Activated T-helper 2 cell treated with anti-CD3 and anti-CD28 coated beads, Interferon-gamma antibody, Interleukin-2, Interleukin-4, amounts not matched to agents 10 μg/mL and 5 μg/mL and 100 μg/mL, durations not matched to agents 14 hours and 24 hours and 36 hours (primary cell): ENCODE measurements at places on chromosomes 2 and 18. TPM values are rescaled to one million over a fixed set of nuclear protein-coding genes. Genes with fewer than 3 reads are reported as not detected.

The CFC1 gene
- total RNA-seq, result not detected in 2 replicates

The OR6B2 gene
- total RNA-seq, result not detected in 2 replicates

The FSIP2 gene
- 0.21 and 0.28 TPM in 2 replicates for total RNA-seq

The QPCT gene
- total RNA-seq, result 0.48 and 0.71 TPM in 2 replicates

The MARCHF4 gene
- not detected in 2 replicates for total RNA-seq

The CCDC150 gene
- total RNA-seq, result 13.6 and 17.8 TPM in 2 replicates

The CFAP65 gene
- not detected in 2 replicates for total RNA-seq

GRCh38 chr18:25883091-25883490 lies 207.3 kb downstream of the SS18 start:
- DNase-seq, result no peak

DNA sequence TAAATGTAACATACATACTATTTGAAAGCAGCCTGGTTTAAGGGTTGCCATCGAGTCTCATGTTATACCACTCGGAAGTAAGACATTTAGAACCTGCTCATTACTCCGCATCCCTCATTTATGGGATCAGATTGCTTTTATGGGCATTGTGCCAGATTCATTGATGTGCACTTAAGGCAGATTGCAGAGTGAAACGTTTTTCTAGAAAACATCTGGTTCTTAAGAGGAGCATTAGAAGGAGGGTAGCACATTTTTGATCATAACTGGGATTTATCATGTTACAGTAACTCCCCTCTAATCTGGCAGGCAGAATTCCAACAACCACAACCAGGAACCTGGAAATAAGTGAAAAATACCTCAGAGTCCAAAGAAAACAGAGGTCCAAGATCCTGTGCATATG lies 74.2 kb upstream of the GALNT3 start:
- DNase-seq, result no peak

- no peak for DNase-seq
These were observed 3.5 kb upstream of the NOSTRIN start for GRCh38 chr2:168798888-168799410.

DNA sequence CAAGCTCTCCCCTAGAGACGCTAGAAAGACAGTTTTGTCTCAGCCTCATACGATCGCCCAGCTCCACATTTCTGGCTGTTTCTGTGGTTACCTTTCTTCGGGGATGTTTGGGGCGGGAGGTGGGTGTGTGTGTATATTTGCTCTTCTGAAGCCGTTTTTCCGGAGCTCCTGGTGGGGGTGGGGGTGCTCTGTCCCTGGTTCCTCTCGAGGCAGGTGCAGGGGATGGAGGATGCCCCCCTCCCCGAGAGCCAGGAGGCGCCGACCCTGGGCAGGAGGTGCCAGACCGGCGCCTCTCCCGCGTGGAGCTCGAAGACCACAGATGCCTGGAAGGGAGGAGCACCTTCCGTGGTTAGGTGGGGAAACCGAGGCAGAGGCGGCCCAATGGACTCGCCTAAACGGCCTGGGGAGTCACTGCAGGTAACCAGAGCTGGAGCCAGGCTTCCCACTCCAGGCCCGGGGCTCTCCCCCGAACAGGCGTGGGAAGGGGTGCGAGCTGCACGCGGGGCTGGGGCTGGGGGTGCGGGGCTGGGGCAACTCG lies 694 bp upstream of the HPCAL1 start:
- no peak for DNase-seq

GRCh38 chr18:8412117-8412516 lies 197.1 kb upstream of the RAB12 start:
- DNase-seq, result no peak

- peak; percentile 31 for DNase-seq
These were observed 21.8 kb downstream of the ATG4B start for GRCh38 chr2:241659150-241659739.

- no peak for DNase-seq
These were observed 35.1 kb downstream of the NLRC4 start for GRCh38 chr2:32229635-32230034.

DNA sequence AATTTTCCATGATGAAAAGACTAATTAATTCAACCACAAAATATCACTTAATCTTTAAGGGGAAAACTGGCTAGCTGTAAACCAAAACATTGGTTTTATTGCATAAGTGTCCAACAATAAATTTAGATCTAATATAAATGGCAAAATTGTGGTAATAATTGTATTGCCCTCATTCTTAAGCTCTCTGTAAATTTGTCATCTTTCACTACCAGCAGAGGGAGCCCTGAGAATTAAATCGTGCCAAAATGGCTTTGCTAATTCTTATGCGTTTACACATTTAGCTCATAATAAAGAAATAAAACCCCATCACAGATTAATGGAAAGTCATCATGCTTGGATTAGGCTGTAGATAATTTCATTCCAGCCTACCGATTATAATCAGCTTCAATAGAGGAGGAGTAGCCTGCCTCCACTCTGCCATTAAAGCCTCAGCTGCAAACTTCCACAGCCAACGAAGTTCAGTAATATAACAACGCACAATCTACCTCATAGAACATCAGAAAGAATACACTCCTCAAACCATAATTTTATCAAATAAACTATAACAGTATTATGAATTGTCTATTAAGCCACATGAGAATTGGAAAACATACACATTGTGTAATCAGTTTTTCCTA lies 70.0 kb upstream of the ATP5MC3 start:
- no peak for DNase-seq

GRCh38 chr2:152394326-152394725 lies 59.4 kb downstream of the FMNL2 start:
- no peak for DNase-seq

DNA sequence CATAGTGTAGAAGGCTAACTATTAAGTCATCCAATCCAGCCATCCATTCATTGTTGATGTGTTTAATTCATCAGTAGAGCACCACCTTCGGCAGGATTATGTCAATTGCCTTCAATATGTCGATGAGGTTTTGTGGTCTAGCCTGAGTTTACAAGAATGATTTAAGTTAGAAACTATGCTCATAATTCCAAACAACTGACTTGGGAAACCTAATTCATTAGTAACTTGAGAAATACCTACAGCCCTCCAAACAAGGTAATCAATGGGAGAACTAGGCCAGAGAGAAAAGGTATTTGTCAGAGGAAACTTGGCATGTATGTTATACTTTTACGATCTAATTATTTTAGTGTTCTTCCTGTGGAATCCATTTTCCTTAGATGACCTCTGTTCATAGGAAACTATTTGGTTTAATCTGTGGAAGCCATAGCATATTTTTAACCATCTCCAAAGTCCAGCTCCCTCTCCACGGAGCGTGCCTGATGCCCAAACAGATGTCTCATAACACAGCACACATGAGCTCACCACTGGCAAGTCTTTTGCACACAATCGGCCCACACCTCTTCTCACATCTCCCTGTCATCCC lies 148.5 kb downstream of the GFPT1 start:
- no peak for DNase-seq

DNA sequence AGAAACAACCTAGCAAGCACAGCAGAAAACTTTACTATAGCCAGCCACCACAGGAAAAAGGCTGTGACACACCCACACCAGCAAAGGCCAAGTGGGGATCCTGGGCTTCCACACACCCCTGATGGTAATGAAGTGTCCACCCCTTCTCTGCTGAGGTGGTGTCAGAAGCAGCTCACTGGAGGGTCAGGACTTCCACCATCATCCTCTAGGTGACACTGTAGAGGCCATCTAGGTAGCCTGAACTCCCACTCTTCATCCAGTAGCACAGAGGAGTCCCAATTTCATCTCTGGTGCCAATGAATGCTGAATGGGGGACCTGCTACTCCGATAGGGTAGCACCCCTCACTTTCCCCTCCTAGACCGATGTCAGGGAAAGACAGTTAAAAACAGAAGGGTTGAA lies 1544.4 kb downstream of the LRP1B start:
- DNase-seq, result no peak
